Kidney (tissue), 22 donors: ENCODE measurements at places on chromosomes 5 and 9. TPM values are rescaled to one million over a fixed set of nuclear protein-coding genes. Genes with fewer than 3 reads are reported as not detected.

- no peak for DNase-seq
Measured at GRCh38 chr9:91802391-91802790, 147.6 kb downstream of the ROR2 start.

EDIL3 gene
- 32.8 TPM for total RNA-seq

SMIM23 gene
- not detected for total RNA-seq

GRCh38 chr5:173634465-173634983, 18.1 kb upstream of the BOD1 start:
- DNase-seq, result no peak

IFNA13 gene
- total RNA-seq, result not detected

ZNF354C gene
- total RNA-seq, result 6.9 TPM

SARDH gene
- total RNA-seq, result 4.6 TPM

CETN3 gene
- 19.8 TPM for total RNA-seq

- DNase-seq, result no peak
Measured at GRCh38 chr5:149073213-149073612, 10.4 kb upstream of the SH3TC2 start.

GRCh38 chr5:126594748-126595485, at the start of gene ALDH7A1:
TSS of gene ALDH7A1 (minus strand) at chr5:126595219. CDS start at chr5:126595198, 21 bp downstream.
- DNase-seq, result peak; percentile 98

CRAT gene
- total RNA-seq, result 32.3 TPM
